Activated T-helper 1 cell treated with Interleukin-2 at 50 U/mL for 16 hours (primary cell): ENCODE measurements at places on chromosomes 16 and 17.

DNA sequence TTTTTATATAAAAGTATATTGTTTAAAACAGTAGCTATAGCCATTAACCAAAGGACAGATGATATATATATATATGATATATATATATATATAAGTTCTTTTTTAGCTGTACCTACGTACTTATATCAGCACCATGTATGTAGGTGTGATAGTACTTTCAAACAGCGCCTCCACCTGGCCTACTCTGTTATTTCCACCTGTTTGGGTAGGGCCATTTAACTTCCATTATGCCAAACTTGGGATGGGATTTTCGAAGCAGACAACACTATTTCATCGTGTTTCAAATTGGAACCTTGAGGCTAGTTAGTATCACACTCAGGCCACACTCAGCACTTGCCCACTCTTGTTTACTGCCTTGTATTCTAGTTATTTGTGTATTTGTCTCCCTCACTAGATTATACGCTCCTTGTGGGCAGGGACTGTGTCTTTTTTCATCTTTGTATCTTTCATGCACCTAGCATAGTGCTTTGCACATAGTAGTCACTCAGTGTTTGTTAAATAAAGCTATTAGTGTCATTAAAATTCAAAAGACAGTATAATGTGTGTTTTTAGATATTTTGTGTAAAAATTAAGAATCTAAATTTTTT lies 11.8 kb upstream of the CLTC start:
- DNase-seq, result no peak

DNA sequence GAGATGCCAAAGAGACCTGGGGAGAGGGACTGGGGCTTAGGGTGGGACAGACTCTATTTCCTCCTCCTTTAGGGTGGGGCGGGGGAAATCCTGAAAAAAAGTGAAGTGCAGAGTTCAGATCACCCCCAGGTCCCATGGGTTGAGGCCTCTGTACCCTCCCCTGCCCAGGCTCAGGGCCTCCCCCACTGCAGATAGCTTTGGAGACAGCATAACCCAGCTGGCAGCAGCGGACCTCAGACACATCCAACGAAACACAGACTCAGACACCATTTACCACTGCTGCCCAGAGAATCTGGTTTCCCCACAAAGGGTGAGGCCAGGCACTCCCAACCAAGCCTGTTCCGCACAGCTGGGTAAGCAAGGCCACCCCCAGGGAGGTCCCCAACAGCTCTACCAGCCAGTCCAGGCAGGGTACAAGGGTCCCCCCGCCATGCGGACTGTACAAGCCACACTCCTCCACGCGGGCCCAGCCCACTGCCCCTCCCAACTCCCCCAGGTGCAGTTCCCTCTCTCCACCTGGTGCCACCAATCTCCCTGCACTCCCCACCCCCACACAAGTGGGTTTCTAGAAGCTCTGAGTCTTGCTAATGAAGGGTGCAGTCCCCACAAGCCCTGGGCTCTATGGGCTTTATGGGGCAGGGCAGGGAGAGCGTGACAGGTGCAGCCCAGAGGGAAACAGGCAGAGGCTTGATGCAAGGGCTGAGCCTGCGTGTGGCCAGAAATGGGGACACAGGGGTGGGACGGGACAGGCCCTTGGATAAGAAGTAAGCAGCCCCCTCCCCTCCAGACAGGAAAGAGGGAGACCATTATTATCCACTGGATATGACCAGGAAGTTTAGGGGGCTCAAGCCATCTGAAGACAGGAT lies 8.9 kb downstream of the RHBDF2 start:
- DNase-seq, result no peak

DNA sequence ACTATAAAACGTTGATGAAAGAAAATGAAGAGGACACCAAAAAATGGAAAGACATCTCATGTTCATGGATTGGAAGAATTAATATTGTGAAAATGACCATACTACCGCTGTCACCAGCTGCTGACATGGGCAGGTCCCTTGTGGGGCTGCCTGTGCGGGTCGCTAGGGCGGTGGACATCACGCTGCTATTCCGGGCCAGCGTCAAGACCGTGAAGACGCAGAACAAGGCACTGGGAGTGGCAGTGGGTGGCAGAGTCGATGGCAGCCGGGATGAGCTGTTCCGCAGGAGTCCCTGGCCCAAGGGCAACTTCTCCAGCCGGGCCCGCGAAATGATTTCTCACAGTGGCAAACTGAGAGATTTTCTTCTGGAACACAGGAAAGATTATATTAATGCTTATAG lies 48.2 kb upstream of the NSRP1 start:
- DNase-seq, result no peak

DNA sequence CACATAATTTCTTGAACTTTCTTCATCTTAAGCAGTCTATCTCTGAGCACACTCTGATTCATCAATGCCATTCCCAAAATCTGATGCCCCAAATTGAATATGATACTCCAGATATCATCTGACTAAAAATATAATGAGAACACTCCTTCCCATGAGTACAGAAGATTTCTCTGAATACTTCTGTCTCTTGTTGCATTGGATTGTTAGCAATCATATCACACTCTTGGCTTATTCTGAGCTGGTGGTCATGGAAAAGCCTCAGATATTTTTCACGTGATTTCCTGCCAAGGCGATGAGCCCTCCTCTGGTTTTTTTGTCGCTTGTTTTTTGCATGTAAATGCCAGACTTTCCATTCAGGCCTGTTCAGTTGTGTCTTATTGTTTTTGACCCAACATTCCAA lies 87.2 kb downstream of the NOG start:
- no peak for DNase-seq

DNA sequence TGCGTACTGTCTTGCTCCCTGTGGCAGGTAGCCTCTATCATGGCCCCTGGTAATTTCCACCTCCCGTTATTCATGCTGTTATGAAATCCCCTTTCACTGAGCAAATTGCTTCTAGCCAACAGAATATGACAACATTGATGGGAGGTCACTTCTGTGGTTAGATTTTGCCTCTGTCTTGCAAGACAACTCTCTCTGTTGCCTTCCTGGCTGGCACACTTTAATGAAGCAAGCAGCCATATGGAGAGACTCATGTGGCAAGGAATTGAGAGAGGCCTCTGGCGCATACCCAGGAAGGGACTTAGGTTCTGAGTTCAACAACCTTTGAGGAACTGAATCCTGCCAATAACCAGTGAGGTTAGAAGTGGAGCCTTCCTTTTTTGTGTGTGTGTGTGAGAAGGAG lies 51.8 kb upstream of the GPRC5B start:
- no peak for DNase-seq

- no peak for DNase-seq
Observed at GRCh38 chr16:77842468-77842867, 54.1 kb downstream of the VAT1L start.

DNA sequence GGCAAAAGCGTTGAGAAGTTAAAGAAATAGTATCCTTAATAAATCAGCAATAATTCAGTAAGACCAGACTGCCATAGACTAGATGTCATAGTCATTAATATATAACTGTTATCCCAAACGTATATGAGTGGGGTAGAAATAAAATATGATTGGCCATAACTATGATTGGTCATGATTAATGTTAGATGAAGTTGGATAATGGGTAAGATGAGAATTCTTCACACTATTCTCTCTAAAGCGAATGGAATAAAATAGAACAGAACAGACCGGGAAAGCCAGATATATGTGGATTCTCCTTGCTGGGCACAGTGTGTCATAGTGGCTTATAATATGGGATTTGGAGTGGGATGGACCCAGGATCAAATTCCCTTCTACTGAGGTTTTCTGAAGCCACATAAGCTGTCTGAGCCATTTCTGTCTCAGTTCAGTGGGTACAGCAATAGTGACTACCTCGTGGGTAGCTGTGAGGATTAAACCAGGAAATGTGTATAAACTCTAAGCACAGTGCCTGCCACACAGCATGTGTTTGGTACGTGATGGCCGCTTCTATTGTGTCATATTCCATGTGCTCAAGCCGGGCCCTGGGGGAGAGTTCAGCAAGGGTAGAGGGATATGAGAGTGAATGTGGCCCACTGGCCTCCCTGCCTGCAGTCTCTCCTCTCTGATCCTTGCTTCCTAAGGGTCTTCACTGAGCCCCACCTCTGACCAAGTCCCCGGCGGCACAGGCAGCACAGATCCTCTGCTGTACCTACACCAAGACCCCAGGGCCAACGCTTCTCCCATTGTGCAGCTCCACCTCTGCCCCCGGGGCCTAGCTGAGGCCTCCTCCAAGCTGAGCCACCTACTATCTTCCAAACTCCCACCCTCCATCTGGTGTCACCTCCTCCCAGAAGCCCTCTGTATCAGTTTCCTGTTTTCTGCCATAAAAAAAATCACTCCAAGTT lies 3.7 kb downstream of the CETP start:
- DNase-seq, result no peak

DNA sequence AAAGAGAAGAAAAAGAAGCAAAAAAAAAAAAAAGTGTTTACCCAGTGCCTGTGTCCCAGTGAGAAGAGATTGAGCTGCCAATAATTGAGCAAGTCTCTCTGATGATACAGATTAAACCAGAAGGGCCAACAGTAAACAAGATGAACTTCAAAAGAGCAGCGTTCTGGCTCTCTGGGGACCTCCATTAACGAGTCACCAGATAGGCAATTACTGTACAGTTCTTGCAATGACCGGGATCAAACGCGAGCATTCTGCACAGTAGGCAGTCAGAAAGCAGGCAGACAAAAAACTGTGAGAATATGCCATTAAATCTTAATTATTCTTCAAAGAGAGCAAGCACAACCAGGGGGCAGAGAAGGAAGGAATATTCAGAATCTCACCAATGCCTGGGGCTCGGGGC lies 626.1 kb downstream of the TMEM114 start:
- DNase-seq, result no peak

DNA sequence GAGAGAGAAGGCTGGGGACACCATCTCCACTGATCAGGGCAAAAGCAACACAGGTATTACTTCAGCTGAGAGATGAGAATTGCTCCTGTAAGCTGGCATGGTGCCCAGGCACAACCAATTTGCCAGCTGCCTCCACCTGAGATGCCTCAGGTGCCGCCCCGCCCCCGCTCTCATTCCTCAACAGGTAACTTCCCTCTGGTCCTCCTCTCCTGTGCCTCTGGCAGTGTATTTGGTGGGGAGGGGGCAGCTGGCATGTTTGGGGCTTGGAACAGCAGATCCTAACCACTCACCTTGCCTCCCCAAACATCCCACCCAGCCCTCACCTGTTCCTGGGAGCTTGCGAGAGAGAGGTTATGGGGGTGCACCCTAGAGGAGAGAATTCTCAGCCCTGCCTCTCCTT lies 2.9 kb upstream of the SRCIN1 start:
- DNase-seq, result no peak
